Bronchial epithelial cell (primary cell): ENCODE measurements at places on chromosomes 11 and 22.

- DNase-seq, result no peak
These were observed 138.4 kb downstream of the TTC17 start for GRCh38 chr11:43497144-43497543.

GRCh38 chr11:66467756-66468155 is 1.1 kb downstream of the PELI3 start:
- DNase-seq, result no peak

DNA sequence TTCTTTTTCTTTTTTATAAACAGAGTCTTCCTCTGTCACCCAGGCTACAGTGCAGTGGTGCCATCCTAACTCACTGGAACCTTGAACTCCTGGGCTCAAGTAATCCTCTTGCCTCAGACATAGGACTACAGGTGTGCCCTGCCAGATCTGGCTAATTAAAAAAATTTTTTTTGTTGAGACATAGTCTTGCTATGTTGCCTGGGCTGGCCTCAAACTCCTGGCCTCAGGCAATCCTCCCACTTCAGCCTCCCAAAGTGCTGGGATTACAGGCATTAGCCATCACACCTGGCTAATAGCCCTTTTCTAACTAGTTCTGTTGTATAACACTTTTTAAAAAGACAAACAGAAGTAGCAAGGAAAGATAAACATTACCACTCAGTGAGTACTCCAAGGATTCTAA is 57.4 kb downstream of the CSTF3 start:
- DNase-seq, result no peak

DNA sequence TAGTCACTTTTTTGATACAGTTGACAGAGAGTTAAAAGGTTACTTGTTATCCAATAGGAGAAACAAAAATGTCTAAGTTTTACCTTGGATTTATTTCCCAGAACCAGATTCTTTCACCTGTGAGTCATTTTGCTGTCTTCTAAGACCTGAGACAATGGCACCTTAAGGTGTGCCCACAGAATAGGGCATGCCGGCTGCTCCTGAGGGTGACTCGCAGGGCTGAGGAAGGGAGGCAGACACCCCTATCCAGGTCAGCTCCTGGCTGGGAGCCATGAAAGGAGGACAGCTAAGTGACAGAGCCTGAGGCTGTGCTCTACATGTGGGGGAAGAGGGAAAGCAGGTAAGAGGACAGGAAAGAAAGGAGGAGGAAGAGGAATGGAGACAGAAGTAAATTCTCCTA is 67.8 kb downstream of the RASSF10 start:
- DNase-seq, result peak; percentile 84

DNA sequence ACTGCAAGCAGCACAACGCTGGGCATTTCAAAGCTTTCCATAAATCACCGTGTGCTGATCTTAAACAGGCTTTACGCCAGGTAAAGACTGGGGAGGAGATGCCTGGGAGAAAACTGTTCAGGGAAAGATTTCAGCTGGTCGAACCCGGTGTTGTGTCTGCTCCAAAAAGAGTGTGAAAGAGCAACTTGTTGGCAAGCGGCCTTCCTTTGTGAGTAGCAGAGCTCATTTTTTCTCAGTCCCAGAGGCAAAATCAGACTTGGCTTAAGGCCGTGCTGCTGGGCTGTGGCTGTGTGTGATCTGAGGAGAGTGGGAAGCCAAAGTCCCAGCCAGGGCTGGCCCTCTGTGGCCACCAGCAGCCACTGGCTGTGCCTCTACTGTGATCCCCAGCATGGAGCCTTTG is 75.7 kb upstream of the E2F8 start:
- no peak for DNase-seq

DNA sequence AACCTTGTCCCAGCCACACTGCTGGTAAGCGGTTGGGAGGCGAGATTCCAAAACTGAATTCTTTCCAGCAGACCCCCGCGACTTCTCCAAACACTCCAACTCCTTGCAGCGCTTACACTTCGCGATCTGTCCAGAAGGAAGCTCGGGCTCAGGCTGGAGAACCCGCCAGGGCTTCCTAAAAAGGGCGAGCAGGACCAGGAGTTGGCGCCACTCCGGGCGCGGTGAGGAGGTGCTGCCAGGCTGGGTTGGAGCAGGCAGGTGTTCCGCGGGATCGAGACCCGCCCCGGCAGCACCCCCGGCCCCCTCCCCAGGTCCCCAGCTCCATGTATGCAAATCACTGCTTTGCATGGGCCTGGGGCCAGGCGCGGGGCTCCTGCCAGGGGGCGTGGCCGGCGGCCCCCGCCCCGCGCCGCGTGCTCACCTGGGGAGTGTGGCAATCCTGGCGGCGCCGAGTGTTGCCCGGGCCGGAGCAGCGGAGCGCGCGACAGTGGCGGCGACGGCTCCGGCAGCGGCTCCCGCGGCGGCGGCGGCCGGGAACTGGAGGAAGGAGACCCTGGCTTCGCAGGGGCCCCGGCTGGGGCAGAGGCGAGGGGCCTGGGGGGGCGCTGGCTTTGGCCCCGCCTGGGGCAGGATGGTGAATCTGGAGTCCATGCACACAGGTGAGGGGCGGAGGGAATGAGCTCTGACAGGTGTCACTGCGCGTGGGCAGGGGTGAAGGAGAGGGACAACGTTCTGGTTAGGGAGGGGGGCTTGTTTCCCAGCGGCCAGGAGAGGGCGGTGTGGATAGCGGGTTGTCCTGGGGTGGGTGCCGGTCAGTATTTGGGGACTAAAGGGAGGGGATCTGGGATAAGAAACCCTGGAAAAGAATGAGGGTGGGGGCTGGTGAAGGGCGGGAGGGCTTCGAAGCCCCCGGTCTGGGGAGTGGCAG is at the start of gene POU2F3:
POU2F3 (plus strand) TSS at position 428 of the 928 bp plus-strand sequence; CDS start at position 632, 204 bp downstream.
- DNase-seq, result no peak

GRCh38 chr11:29801561-29801960 is 215.3 kb downstream of the KCNA4 start:
- no peak for DNase-seq

- DNase-seq, result no peak
These were observed 85.6 kb downstream of the KIRREL3 start for GRCh38 chr11:126914941-126915340.

DNA sequence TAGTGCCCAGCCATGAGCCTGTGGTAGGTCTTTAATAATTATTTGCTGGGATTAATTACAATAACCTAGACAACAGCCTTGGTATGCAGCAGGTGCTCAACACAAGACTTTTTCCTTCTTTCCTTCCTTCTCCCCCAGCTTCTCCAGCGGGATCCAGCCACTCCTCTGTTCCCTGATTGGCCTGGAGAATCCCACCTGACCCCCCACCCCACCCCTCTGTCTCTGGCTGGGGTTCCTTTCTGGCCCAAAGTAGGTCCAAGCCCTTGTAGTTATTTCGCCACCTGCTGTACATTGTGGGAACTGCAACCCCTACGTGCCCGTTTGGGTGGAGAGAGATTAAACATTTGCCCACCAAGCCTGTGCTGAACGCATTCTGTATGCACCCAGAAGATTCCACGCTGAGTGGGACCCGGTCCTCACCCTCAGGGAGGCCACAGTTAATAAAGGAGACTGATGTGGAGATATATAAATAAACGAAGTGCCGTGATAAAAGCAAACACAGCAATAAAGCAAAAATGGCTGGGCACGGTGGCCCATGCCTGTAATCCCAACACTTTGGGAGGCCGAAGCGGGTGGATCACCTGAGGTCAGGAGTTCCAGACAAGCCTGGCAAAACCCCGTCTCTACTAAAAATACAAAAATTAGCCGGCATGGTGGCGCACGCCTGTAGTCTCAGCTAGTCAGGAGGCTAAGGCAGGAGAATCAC is 32.1 kb upstream of the DGKZ start:
- DNase-seq, result peak; percentile 55

- DNase-seq, result no peak
These were observed 4.7 kb downstream of the TCIRG1 start for GRCh38 chr11:68043349-68044144.

DNA sequence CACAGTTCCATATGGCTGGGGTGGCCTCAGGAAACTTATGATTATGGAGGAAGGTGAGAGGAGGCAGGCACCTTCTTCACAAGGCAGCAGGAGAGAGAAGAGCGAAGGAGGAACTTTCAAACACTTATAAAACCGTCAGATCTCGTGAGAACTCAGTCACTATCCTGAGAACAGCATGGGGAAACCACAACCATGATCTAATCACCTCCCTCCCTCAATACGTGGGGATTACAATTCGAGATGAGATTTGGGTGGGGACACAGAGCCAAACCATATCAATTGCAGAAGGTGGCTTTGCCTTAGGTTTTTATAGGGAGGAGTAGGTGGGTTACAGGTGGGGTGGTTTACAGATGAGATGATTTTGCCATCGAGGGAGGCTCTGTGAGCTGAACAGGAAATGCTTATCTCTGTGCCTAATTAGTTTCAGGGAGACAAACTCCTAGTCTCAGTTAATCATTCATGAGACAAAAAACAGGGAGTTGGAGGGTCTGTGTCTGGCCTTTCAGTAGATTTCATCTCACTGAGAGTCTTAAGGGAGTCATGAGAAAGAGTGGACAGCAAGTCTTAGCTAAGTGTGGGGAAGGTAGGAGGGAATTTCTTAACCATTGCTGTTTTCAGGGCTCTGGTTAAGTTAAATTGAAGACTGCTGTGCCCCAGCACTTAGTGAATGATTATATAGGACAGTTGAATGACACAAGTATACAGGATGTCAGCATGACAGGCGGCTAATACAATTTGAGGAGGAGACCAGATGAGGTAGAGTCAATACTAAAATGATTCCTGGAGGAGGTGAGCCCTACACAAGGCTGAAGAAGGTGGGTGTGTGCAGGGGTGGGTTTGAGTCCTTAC is 47.7 kb downstream of the CWC15 start:
- no peak for DNase-seq

DNA sequence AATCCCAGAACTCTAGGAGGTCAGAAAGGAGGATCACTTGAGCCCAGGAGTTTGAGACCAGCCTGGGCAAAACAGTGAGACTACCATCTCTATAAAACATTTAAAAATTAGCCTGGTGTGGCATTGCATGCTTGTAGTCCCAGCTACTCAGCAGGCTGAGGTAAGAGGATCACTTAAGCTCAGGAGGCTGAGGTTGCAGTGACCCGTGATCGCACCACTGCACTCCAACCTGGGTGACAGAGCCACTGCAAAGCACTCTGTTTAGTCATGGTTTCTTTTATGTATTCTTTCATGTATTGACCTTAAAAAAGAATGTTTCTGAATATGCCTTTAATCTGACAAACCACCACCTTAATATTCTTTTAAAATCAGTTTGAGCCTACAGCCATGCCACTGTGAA is 52.2 kb downstream of the BIRC2 start:
- no peak for DNase-seq

DNA sequence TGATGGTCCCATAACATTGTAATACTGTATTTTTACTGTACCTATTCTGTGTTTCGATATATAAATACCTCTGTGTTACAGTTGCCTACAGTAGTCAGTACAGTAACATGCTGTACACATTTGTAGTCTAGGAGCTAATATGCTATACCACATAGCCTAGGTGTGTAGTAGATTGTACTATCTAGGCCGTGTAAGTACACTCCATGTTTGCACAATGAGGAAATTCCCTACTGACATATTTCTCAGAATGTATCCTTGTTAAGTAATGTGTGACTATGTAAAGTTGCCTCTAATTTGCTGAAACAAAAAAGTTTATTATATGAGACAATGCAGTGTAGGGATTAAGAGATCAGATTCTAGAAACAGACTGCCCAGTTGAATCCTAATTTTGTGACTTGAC is 21.3 kb downstream of the CAPRIN1 start:
- DNase-seq, result no peak

GRCh38 chr11:76617553-76618265 is 52.8 kb downstream of the LRRC32 start:
- no peak for DNase-seq

- DNase-seq, result no peak
These were observed 16.2 kb upstream of the ZNRF3 start for GRCh38 chr22:28867191-28867590.
